Liver (tissue), 10 donors: ENCODE measurements at places on chromosomes 12 and 14. TPM values are rescaled to one million over a fixed set of nuclear protein-coding genes. Genes with fewer than 3 reads are reported as not detected.

The CLIP1 gene
- total RNA-seq = 41.9 TPM

DNA sequence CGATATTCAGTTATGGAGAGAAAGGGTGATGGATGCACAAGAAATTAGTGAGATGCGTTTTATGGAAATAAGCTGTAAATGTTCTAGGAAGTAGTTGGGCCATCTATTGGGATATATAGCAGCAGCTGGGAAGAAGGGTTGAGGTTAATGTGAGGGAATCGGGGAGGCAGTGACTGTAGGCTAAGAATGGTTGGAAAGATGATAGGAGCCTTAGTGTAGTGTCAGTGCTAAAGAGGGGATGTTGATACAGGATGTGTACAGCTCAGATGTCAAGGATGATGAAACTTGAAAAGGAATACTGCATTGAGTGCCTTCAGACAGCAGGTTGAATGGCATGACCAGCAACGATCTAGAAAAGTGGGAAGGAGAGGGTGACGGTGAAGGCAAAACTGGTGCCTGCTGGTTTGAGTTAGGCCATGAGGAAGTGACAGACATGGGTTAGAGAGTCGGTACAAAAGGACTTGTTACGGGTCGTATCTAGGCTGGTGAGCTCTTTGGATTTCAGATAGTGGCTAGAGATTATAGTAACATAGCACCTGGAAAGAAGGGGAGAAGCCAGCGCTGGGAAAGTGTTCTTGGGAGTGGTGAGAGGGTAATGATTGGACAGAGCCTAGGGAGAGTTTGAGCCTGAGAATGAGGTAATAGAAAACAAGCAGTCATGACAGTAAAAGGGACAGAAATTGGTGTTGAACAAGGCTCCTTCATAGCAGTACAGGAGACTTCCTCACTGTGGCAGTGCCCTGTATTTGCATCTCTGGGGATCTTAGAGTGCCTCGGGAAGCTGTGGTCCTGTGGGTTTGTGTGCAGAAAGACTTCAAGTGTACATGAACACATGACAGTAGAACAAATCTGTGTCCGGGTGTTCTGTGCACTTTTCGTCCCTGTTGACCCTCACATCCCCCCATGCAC, 9.6 kb downstream of the MARS1 start:
- H3K4me3 ChIP-seq = no peak overlapping the region
- peaks cover 27% of the 10 kb centered on the region for H3K36me3 ChIP-seq
- DNase-seq = no peak
- no peaks in the 10 kb centered on the region for H3K4me1 ChIP-seq
- H3K27ac ChIP-seq = no peak overlapping the region

DNA sequence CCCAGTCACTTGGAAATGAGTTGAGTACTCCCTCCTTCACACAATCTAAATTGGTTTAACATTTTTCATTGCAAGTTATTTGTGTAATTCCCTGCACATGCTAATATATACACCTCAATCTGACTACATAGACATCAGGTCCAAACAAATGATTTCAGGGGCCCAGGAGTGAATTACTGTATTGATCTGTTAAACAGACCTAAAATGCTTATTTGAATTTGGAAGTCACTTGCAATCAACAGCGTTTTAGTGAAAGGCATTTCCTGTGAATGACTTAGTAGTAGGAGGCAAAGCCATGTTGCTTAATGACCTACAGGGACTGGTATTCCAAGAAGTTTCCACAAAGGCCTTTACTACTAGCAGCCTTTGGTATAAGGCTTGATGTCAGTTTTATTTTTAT, 22.6 kb upstream of the SLC15A5 start:
- no peak for DNase-seq
- H3K27ac ChIP-seq = no peak overlapping the region
- H3K36me3 ChIP-seq = no peaks in the 10 kb centered on the region
- H3K4me1 ChIP-seq = no peaks in the 10 kb centered on the region

DNA sequence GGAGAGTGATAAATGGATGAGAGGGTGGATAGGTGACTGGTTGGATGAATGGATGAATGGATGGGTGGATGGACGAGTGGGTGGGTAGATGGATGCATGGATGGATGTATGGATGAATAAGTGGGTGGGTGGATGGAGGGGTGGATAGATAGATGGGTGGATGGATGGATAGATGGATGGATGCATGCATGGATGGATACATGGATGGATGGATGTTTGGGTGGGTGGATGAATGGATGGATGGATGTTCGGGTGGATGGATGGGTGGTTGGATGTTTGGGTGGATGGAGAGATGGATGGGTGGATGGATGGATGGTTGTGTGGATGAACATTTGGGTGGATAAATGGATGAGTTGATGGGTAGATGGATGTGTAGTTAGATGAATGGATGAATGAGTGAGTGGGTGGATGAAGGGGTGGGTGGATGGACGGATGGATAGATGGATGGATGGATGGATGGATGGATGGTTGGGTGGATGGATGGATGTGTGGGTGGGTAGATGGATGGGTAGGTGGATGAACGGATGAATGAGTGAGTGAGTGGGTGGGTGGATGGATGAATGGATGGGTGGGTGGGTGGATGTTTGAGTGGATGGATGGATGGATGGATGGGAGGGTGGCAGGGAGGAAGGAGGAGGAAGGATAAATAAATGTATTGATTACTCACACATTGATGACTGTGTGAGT, 9.7 kb upstream of the TMEM179 start:
- DNase-seq = no peak
- H3K4me3 ChIP-seq = no peak overlapping the region
- peaks cover 6% of the 10 kb centered on the region for H3K27me3 ChIP-seq
- no peaks in the 10 kb centered on the region for H3K36me3 ChIP-seq
- no peaks in the 10 kb centered on the region for H3K4me1 ChIP-seq

- no peak overlapping the region for H3K4me3 ChIP-seq
- H3K4me1 ChIP-seq = peaks cover 4% of the 10 kb centered on the region
- no peak for DNase-seq
- H3K36me3 ChIP-seq = no peaks in the 10 kb centered on the region
Measured at GRCh38 chr12:107844312-107844921, 69.9 kb downstream of the ASCL4 start.

- H3K27ac ChIP-seq = no peak overlapping the region
- no peaks in the 10 kb centered on the region for H3K27me3 ChIP-seq
Measured at GRCh38 chr12:42396473-42397259, 70.7 kb downstream of the PPHLN1 start.

GRCh38 chr12:100187857-100188519, 12.6 kb upstream of the ACTR6 start:
- H3K27ac ChIP-seq = no peak overlapping the region
- no peak overlapping the region for H3K4me3 ChIP-seq
- H3K4me1 ChIP-seq = no peaks in the 10 kb centered on the region
- H3K36me3 ChIP-seq = no peaks in the 10 kb centered on the region

- H3K27me3 ChIP-seq = no peaks in the 10 kb centered on the region
- H3K36me3 ChIP-seq = no peaks in the 10 kb centered on the region
- H3K4me1 ChIP-seq = no peaks in the 10 kb centered on the region
- H3K27ac ChIP-seq = no peak overlapping the region
- DNase-seq = no peak
Measured at GRCh38 chr12:25197608-25198007, 2.6 kb downstream of the ETFRF1 start.

GRCh38 chr12:103350116-103350515, 145.7 kb downstream of the C12orf42 start:
- H3K4me1 ChIP-seq = no peaks in the 10 kb centered on the region
- no peaks in the 10 kb centered on the region for H3K36me3 ChIP-seq
- DNase-seq = no peak
- H3K27me3 ChIP-seq = no peaks in the 10 kb centered on the region
- H3K27ac ChIP-seq = no peak overlapping the region

The FBXO33 gene
- total RNA-seq = 11.4 TPM

DNA sequence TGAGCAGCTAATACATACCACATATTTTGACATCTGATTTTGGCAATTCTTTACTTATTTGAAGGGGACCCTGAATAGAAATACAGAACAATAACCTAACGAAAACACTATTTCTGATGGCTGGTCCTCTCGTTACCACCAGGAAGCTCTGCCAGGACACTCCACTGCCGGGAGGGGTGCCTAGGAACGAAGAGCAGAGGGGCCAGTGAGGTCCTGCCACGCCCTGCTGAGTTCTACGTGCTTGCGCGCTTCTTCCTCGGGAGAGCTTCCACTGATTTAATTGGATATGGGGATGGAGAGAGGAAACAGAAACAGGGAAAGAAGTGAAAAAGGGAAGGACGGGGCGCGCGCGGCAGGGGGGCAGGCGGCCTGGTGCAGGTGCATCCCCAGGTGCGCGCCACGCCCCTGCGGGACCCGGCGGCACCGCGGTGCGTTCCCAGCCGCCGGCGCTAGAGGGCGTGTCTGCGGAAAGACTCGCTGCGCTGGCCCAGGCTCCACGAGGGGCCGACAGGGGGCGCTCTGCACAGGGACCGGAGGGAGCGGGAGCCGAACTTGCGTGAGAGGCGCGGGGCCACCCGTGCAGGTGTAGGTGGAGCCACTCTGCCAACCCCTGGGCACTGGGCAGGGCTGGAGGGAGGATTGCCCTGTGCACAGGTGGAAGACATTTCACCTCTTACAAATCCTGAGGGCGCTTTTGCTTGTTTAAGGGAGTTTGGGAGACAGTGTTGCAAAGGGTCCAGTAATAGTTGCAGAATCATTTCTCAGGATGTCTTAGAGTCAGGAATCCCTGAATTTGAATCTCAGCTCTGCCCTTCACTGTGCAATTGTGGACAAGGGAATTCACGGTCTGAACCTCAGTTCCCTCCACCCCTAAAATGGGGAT, 986.3 kb upstream of the TMEM132C start:
- H3K4me3 ChIP-seq = no peak overlapping the region
- no peak overlapping the region for H3K27ac ChIP-seq
- H3K27me3 ChIP-seq = no peaks in the 10 kb centered on the region
- DNase-seq = peak; percentile 81
- no peaks in the 10 kb centered on the region for H3K4me1 ChIP-seq

The ZFYVE1 gene
- total RNA-seq = 13.5 TPM

GRCh38 chr12:66804563-66804974, 125.7 kb upstream of the GRIP1 start:
- H3K4me1 ChIP-seq = no peaks in the 10 kb centered on the region
- H3K27me3 ChIP-seq = no peaks in the 10 kb centered on the region
- no peaks in the 10 kb centered on the region for H3K36me3 ChIP-seq
- DNase-seq = no peak
- no peak overlapping the region for H3K27ac ChIP-seq

DNA sequence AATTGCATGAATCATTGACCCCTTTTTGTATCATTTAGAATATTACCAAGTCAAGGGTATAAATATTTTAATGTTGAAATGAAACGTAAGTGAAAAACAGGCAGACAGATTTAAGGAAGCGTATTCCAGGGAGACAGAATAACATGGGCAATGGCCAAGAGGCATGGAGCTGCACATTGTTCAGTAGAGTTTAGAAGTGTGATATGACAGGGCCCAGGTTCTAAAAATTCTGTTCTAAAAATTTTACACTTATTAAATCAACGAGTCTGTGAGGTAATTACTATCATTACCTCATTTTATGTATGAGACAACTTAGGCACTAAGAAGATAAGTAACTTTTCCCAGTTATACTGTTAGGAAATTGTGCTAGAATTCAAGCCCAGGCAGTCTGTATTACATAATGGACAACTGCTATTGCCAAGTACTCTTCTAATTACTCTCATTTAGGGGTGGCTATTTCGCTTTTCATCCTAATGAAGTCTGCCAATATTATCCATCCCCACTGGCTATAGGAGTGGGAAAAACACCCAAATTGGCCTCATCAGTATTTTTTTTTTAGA, 103.2 kb upstream of the NAV3 start:
- no peak for DNase-seq
- no peak overlapping the region for H3K4me3 ChIP-seq
- no peak overlapping the region for H3K27ac ChIP-seq
- no peaks in the 10 kb centered on the region for H3K4me1 ChIP-seq
- H3K27me3 ChIP-seq = no peaks in the 10 kb centered on the region
- H3K36me3 ChIP-seq = no peaks in the 10 kb centered on the region

The RPGRIP1 gene
- total RNA-seq = 0.42 TPM
